ENCODE measurements at places on chromosomes 16 and 17.

DNA sequence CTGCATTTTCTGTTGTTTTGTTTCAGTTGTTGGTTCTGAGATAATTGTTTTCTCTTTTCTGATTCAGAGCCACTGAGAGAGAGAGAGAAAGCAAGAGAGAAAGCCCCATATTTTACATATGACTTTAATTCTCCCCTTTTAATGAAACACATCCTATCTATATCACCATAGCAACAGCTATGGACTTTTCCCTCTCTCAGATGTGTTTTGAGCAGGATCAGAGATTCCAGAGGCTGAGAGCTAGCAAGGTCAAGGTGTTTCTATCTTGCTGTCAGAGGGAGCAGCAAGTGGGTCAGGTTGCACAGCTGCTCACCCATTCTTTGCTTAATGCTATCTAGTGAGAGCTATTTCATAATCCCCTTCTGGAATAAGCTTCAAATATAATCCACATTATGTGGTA, 415.9 kb downstream of the CA10 start:
- no peak for DNase-seq

GRCh38 chr17:63247706-63248105, 198.4 kb downstream of the CYB561 start:
- DNase-seq: no peak

- DNase-seq: peak; percentile 4
These were observed 13.9 kb upstream of the HES7 start for GRCh38 chr17:8137645-8138373.

GRCh38 chr16:720447-720989, 428 bp upstream of the ANTKMT start:
- DNase-seq: peak; percentile 96

DNA sequence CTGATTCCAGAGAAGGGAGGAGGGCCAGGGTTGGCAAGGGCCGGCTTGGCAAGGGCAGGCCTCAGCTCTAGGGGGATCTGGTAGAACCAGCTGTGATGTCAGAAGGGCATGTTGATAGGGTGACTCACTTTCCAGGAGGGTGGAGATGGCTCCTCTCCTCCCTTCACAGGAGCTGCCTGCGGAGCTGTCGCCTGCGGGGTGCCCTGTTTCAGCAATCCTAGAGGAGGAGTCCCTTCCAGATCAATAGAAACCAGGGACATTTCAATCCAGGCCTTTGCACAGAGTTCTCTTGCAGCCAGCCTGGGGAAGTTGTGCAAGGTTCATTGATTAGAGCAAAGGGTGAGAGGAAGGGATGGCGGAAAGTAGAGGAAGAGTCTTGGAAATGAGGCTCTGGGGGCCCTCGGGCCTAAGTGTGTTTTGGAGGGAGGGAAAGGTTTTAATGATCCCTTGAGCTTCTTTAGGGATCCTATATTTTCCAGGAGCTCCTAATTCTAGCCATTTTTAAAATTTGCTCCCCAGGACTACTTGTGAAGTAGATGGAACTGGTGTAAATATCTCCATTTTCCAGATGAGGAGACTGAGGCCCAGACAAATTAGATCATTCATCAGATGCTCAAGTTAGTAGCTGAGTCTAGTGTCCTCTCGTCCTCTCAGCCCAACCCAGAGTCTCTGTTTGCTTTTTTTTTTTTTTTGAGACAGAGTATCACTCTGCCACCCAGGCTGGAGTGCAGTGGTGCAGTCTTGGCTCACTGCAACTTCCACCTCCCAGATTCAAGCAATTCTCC, 24.8 kb upstream of the CSNK2A2 start:
- DNase-seq: no peak

DNA sequence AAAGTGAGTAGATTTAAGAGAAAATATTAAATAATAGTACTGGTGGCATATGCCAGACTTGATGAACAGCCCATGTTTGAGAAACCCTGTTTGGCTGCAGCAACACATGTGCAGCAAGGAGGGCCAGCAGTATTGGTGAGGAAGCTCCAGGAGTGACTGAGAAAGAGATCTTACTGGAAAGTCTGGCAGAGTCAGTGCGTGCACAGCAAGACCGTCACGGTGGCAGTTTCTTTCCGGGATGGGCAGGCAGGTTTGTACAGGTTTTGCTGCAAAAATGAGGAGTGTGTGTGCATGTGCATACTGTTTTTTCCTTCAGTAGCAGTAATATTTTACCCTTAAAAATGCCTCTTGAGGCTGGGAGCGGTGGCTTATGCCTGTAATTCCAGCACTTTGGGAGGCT, 41.4 kb downstream of the KSR1 start:
- DNase-seq: no peak

DNA sequence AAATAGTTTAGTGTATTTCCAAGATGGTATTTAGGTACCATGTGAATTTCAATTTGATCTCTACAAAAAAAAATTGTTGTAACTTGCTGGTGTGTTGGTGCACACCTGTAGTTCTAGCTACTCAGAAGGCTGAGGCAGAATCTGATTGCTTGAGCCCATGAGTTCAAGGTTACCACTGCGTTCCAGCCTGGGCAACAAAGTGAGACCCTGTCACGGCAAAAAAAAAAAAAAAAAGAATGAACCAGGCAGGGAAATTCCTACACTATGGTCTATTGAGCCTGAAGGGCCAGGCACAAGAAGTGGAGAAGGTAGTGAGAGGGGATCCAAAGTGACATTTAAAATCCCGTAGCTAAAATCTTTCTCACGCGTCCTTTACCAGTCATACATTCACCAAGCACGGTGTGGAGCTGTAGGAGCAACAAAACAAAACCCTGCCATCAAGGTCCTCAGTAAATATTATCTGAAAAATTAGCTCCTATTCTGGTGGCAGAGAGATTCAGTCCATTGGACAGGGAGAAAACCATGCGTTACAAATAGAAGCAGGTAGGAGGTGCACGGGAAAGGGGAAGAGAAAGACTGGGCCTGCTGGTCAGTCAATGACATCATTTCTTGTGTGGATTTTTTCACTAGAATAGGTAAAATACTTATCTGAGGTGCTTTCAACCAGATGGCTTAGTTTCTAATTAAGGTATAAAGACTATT, 27.3 kb downstream of the TXNDC11 start:
- DNase-seq: no peak

DNA sequence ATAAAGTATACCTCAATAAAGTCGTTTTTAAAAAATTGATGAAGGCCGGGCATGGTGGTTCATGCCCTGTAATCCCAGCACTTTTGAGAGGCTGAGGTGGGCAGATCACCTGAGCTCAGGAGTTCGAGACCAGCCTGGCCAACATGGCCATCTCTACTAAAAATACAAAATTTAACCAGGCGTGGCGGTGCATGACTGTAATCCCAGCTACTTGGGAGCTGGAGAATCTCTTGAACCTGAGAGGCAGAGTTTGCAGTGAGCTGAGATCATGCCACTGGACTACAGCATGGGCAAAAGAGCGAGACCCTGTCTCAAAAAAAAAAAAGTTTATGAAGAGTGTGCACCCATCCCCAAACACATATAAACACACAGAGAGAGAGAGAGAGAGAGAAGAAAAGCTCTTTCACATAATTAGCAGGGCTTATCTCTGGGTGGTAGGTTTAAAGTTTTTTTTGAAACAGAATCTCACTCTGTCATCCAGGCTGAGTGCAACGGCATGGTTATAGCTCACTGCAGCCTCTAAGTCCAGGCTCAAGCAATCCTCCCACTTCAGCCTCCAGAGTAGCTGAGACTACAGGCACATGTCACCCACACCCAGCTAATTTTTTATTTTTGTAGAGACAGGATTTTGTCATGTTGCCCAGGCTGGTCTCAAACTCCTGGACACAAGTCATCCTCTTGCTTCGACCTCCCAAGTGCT, 3.0 kb downstream of the SREBF1 start:
- DNase-seq: no peak

DNA sequence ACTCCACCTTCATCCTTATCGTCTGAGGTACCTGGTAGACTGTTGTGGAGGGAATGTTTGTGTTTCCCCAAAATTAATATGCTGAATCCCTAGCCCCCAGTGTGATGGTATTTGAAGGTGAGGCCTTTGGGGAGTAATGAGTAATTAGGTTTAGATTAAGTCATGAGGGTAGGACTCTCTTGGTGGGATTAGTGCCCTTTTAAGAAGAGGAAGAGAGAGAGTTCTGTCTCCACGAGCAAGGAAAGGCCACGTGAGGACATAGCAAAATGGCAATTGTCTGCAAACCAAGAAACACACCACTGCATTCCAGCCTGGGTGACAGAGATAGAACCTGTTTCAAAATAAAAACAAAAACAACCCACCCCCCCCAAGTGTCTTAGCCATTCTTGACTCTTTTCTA, 21.0 kb upstream of the DDX52 start:
- DNase-seq: no peak

GRCh38 chr16:55736671-55737070, 80.9 kb downstream of the SLC6A2 start:
- no peak for DNase-seq

DNA sequence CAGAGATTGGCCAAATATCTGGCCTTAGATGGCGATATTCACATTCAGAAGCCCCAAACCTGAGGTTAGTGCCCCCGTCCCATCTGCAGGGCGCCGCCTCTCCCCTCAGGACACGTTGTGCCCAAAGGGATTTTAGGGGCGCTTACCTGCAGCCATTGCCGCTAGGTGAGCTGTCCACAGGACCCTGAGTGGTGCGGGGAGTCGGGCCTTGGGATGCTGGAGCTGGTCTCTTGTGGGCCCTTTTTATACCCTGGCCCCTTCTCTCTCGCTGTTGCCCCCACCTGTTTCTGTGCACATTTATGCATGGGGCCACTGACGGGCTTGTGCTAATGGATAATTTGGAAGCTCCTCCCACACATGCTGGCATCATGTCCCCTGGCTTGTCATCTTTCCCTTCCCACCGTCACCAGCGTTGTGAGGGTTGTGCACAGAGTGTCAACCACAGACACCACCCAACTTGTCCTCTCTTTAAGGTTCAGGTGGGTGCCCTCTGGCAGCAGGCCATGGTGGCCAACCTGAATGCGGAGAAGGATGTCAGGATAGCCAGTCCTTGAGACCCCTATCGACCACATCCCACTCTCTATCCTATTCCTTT, at the start of gene CSHL1:
CSHL1 (minus strand) TSS at position 218 of the 595 bp plus-strand sequence; CDS start at position 156, 62 bp downstream.
- no peak for DNase-seq

DNA sequence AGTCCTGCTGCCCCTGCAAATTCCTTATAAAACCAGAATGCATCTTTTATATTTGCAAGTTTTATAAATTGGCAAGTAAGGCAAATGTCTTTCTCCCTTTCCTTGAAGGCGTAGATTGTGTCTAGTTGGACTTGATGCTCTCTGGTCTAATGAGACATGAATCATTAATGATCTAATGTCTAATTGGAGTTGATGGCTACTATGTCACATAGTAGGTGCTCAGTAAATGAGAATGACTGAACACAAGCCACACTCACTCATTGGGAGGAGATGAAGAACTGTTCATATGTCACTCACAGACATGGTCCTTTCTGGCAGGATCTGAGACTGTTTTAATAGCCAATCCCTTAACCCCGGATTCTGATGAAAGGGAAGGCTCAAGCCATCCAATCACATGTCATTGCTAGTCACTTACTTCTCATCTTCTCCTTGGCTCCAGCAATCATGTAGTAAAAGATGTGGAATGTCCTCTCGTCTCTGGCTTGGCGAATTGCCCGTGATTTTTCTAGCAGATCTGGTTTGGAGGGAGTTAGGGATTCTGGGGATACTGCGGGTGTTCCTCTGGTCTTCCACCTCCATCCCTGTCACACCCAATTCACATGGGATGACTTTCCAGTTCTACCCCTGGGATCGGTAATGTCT, 81.0 kb downstream of the MYH11 start:
- DNase-seq: no peak

- no peak for DNase-seq
These were observed 27.7 kb downstream of the DHRS7C start for GRCh38 chr17:9763643-9764042.

DNA sequence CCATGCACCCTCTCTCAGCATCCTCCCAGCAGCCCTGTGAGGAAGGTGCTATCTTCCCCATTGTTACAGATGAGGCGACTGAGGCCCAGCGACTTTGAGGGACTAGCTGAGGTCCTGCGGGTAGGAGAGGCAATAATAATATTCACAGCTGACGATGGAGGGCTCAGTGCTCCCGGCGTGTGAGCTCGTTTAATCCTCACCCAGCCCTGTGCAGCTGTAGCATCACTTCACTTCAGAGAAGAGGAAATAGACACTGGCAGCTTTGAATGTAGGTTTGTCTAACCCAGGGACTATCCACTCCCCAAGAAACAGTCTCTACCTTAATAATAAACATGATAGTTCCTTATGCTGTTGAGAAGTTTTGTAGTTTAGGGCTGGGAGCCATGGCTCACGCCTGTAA, 21.6 kb downstream of the LASP1 start:
- DNase-seq: no peak

DNA sequence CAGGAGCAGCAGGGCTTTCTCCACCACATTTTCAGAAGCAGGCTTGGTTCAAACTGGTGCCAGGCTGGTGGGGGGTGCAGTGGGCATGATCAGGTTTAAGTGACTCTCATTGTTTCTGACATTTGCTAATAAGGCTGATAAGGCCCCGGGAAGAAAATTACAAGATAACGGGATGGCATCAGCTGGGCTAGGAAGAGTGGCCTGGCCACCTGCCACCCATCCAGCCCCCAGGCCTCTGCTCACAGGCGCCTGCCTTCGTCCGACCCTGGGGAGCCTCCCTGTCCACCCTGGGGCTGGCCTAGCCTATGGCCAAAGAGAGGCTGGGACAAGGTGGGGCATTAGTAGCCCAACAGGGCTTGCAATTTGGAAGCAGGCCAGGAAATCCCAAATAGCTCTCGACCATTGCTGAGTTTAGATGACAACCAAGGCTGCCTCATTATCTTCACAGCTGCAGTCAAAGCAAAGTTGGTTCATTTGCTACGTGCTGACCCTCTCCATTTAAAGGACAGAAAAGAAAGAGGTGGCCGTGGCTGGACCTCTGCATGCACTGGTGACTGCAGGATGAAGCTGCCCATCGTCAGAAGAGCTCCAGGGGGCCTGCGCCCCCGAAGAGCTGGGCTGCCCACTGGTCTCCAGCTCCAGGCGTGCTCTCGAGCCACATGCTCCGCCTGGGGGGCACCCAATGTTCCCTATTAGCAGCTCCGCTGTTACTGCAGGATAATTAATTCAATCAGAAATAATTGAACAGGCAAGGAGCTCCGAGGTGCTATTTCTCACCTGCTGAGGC, 44.9 kb downstream of the PEMT start:
- peak; percentile 21 for DNase-seq

DNA sequence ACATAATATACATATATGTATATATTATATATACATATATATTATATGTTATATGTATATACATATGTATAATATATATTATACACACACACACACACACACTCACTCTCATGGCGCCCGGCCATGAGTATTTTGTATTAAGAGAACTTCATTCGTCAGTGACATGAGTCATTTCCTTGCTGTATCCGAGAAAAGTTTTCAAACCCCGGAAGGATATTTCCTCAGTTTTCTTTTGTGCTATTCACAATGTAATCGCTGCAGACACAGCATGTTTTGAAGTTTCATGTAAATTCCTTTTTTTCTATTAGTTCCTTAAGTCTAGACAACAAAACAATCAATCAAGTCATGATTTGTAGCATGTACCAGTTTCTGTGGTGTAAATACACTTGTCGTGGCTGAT, 33.3 kb downstream of the OR1D5 start:
- DNase-seq: no peak

GRCh38 chr16:88782454-88783390, 2.3 kb downstream of the PIEZO1 start:
- no peak for DNase-seq

- no peak for DNase-seq
These were observed 11.0 kb upstream of the XYLT1 start for GRCh38 chr16:17481736-17482135.

Measured in NCI-H69 (cell line).